CD4-positive, CD25-positive, alpha-beta regulatory T cell (primary cell): ENCODE measurements at places on chromosomes 3 and 15. TPM values are rescaled to one million over a fixed set of nuclear protein-coding genes. Genes with fewer than 3 reads are reported as not detected.

Gene ALG1L2
- polyA plus RNA-seq, result not detected

Gene HMG20A
- 24.4 TPM for polyA plus RNA-seq

Gene UCN2
- polyA plus RNA-seq, result not detected

Gene SLTM
- polyA plus RNA-seq, result 43.6 TPM

Gene KCNMB3
- 0.88 TPM for polyA plus RNA-seq

Gene TF
- polyA plus RNA-seq, result not detected

Gene DPP8
- 52.4 TPM for polyA plus RNA-seq

Gene MKRN2
- 51.1 TPM for polyA plus RNA-seq

Gene AKAP13
- polyA plus RNA-seq, result 121 TPM

Gene TM6SF1
- polyA plus RNA-seq, result 0.16 TPM

Gene GNAT1
- not detected for polyA plus RNA-seq

Gene B3GNT5
- polyA plus RNA-seq, result 0.23 TPM

Gene CCR1
- polyA plus RNA-seq, result 0.33 TPM

Gene NEDD4
- 2.7 TPM for polyA plus RNA-seq

Gene C3orf70
- polyA plus RNA-seq, result not detected

Gene GRK7
- not detected for polyA plus RNA-seq

Gene TUSC7
- polyA plus RNA-seq, result not detected

Gene ALDH1L1
- not detected for polyA plus RNA-seq

Gene IQCH
- polyA plus RNA-seq, result 0.32 TPM

Gene ZCWPW2
- 0.95 TPM for polyA plus RNA-seq

Gene SLC28A2
- polyA plus RNA-seq, result not detected
